ENCODE measurements at places on chromosomes 5 and 9.

DNA sequence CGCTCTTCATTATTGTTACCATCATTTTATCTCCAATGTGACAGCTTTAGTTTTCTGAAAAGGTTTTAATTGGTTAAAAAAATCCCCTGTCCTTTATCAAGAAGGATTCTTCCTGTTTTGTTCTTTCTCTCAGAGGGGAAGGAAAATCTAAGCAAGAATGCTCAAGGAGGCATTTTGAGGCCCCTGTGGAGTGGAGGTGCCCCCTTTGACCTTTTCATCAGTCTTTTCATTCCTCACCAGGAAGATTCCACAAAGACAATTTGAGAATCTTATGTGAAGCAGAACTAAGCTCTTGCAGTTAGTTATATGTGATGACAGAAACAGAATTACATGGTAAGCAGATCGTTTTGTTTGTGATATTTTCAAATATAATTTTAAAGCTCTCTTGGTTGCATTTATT lies 489.6 kb downstream of the MAN2A1 start:
- no peak for DNase-seq

GRCh38 chr5:122101636-122102285 lies 23.7 kb upstream of the LOX start:
- DNase-seq, result peak; percentile 71

DNA sequence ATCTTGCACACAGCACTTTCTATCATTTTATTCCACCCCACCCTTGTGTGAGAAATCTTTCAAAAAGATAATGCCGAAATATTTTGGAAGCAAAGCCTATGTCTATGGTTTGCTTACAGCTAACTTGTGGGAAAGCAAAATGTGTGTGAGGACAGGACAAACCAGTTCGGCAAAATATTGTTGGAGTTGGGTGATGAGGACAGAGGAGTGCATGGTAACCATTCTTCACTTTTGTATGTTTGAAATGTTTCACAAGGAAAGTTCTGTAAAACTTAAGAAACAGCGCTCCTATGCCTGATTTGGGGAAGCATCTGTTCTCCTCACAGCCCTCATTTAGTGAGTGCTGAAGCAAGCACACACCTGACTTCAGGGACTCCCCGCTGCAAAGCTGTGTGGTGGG lies 62.0 kb upstream of the RNF130 start:
- DNase-seq, result no peak

DNA sequence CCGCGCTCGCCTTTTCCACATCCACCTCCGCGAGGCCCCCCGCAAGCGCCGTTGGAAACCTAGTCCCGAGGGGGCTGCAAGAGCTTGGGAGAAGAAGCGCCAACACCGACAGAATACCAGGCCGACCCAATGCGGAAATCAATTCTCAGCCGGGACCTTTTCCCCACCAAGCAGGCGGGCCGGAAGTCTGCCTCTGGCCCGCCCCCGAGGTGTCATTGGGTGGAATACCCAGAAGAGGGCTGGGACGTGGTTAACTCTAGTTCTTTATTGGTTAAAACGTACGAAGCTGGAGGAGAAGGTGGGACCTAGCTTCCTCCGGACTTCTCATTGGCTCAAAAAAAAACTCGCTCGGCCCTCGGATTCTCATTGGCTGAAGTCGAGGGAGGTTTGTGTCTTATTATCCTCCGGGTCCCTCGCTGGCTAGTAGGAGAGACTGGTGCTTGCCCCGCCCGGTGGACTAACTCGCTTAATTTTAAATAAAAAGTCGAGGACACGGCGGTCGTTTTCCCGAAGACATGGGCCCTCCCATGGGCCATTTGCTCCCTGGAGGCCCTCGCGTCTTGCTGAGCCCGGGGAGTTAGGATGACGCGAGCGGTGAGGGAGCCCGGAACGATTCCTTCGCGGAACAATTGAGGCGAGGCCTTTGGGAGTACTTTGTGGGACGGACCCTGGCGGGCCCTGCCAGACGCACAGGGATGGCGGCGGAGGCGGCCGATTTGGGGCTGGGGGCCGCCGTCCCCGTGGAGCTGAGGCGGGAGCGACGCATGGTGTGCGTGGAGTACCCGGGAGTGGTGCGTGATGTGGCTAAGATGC lies at the start of gene GTF3C5:
Gene GTF3C5 (plus strand): TSS at position 681 of the 813 bp plus-strand sequence. CDS start 15 bp downstream, at position 696.
- DNase-seq, result peak; percentile 99

GRCh38 chr5:63170486-63170885 lies 591.9 kb downstream of the LRRC70 start:
- no peak for DNase-seq
